ENCODE measurements at places on chromosomes 6 and 20.

- no peak for DNase-seq
Measured at GRCh38 chr6:18263418-18264218, 712 bp downstream of the DEK start.

DNA sequence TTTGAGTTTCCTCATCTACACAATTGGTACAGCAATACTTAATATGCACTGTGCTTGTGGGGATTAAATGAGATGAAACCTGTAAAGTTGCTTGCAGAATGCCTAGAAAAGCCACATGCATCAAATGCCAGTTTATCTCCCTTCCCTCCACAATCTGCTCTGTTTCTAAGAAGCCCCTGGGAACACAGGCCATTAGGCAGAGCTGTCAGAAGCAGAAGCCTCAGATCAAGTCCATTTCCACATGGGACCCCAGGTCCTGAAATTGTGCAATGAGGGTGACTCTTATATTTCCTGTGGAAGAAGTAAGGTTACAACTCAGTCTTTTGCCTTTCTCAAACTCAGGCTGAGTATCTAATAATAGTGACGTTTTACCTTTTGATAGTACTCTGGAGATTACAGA lies 737.4 kb downstream of the KIF16B start:
- DNase-seq, result no peak

- no peak for DNase-seq
Measured at GRCh38 chr20:55205665-55206064, 730.3 kb downstream of the DOK5 start.

DNA sequence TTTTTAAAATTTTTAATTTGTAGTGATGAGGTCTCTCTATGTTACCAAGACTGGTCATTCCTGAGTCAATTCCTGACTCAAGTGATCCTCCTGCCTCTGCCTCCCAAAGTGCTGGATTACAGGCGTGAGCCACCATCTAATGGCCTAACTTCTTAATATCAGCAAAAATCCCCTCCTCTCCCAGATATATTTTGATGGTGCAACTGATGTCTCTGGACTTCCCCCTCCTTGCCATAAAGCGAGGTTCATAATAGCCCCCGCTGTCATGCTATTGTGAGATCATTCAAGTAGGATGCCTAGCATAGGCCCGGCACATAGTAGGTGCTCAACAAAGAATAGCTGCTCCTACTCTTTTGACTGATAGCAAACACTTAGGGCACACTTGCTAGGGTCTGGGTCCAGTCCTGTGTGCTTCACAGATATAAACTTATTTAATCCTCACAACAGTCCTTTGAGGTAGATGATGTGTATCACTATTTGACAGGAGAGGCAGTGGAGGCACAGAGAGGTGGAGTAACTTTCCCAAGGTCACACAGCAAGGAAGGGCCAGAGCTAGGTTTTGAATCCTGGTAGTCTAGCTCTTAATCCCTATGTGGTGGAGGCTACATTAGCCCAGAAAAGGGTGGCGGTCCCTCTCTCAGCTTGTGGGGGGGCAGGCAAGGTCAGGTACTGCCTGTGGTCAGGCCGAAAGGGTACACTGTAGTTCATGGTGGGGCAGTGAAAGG lies 14.6 kb downstream of the SRC start:
- DNase-seq, result no peak

DNA sequence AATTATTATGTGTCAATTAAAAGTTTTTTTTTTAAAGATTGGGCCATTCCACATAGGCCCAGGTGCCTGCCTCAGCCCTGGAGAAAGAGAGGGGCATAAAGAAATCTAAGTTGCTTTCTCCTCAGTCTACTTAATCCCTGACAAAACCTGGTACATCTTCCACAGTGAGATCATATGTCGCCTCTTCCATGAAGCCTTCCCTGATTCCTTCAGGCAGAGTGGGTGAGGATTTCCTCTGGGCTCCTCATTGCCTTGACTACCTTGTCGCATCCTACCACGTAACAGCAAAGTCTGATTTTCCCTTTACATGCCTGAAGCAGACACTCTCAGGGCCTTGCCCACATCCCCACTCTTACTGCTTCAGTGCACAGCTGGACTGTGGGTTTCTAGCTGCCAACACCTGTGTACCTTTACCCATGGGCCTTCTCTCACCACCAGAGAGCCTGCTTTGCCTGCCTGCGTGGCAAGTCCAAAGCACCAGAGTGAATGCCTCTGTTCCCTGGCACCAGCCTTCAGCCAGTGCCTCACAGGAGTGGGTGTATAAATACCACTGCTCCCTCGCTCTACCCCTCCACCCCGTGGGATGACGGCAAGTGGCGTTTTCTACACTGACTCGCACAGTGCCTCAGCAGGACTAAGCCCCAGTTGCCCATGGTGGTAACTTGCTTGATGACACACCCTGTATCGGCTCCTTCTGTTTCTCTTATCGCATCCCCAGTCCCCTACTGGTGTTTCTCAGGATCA lies 68.0 kb downstream of the EYA2 start:
- no peak for DNase-seq

DNA sequence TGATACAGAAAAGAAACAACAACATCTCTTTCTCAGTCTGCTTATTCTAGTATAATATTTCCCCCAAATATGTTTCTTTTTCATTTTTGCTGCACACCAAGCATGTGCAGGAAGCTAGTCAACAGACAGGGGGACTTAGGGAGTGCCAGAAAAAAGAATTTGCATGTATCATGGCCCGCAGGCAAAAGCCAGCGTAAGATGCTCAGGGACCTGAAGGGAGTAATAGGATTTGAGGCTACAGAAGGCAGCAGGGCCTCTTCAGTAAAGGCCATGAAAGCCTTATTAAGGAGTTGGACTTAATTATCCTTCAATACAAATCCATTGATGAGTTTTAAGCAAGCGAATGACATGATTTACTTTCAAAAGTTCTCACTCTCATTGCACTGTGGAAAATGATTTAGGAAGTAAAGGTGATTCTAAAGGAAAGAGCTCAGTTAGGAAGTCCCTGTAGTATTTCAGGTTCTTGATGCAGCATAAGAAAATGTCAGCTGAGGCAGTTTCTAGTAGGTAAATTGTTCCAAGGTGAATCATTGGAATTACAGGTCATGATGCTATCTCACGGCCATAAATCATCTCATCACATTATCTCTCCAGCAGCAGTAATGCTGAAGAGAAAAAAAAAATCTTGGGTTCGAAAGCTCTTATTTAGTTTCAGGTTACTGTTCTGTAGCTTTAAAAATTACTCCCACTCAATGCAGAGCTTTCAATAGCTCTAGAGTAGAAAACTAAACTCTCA lies 94.8 kb downstream of the PTCHD4 start:
- DNase-seq, result no peak

DNA sequence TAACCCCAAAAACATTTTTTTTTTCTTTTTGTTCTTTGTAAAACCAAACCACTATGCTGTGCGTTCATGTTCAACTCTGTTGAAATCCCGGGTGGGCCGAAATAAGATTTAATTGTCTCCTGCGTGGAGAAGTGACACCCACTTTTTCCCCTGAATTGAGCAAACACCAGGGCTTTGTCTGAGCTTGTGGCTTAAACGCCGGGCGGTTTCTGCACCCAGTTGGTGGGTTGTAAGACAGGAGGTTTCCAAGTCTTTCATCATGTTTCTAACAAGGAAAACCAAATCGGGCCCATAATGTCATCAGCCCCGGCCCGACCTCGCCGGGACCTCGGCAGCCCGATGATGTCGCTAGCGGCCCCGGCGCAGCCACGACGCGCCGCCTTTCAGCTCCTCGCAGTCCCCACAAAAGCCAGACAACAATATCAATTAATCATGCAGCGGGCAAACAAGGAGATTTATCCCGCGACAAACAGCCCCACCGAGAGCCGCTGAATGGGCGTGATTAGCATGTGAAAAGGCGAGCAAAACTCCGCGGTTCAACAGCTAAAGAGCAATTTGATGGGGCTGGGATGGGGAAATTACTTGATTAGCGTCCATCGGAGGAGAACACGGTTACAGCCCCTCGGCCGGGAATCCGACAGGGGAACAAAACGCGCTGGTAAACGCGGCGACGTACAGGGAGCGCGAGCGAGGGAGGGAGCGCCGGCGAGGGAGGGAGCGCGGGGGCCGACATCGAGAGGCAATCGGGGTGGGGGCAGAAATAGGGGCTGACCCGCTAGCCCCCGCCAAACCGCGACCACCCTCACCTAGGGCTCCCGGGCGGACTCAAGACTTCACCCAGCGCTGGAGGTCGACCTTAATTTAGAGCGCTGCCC lies 5.3 kb downstream of the LINC00237 start:
- DNase-seq, result no peak

GRCh38 chr6:122619309-122619708 lies 9.1 kb downstream of the PKIB start:
- DNase-seq, result no peak

DNA sequence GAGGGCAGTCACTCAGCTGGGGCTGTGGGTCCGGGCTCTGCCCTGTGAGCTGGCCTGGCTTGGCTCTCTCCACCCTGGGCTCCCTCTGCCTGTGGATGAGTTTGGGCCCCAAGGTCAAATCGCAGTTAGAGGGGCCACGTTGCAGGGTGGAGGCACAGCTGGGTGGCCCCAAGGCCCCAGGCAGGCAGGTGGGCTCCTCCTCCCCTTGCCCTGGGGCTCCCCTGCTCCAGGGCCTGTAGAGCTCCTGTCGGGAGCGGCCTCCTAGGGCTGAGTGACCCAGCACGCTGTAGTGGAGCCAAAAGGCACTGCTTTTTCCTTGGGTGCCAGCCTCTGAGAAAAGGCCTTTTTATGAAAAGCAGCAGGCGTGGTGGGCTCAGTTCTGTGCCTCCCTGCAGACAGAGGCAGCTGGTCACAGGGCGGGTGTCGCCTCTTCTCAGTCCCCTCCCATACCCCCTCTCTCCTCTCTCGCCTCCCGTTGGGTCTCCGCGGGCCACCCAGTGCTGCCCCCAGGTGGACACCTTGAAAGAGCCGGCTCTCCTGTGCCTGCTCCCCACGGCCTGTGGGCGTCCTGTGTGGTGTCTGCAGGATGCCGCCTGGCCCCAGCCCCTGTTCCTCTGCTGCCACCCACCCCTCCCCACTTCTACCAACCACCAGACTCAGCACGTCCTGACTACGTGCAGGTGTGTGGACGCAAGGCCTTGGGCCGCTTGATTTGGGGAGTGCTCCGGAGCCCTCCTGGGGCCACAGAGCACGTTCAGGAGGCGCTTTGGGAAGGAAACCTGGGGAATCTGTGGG lies 13.2 kb downstream of the SS18L1 start:
- DNase-seq, result peak; percentile 62

DNA sequence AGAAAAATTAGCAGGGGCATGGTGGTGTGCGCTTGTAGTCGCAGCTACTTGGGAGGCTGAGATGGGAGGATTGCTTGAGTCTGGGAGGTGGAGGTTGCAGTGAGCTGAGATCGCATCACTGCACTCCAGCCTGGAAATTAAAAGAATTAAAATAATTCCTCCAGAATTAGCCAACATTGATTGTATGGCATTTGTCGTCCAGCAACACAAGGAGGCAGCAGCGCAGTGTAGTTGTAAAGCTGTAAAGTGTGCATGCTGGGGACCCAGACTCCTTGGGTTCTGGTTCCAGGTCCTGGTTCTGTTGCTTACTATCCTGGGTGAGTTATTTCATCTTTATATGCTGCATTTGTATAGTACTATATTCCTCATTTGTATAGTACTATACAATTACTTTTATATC lies 41.4 kb downstream of the PEX7 start:
- no peak for DNase-seq

GRCh38 chr6:4743062-4743461 lies 33.1 kb upstream of the CDYL start:
- no peak for DNase-seq

- no peak for DNase-seq
Measured at GRCh38 chr6:118678866-118679265, 27.5 kb upstream of the CEP85L start.

DNA sequence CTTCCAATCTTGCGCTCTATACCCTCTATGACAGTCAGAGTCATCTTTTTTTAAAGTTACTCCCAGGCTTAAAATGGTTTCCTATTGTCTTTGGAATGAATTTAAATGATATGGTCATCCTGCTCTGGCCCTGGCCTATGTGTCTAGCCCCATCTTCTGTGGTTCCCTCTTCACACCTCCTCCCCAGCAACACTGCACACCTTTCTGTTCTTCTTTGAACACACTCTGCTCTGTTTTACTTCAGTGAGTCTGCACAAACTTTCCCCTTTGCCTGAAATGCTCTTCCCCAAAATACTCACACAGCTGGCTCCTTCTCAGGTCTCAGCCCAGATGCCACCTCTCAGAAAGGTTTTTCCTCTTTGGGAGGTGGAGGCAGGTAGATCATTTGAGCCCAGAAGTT lies 132.7 kb downstream of the FYN start:
- no peak for DNase-seq

DNA sequence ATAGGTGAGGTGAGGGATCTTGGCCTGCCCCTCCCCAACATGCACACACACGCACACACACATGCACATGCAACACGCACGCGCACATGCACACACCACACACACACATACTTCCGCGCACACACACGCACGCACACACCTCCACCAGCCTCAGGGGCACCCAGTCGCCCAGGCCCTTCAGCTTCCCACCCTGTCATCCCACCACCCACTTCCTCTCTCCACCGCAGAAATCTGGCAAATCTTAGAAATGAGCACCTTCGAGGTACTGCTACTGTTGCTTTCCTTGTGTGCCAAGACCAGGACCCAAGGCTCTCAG lies 1.2 kb downstream of the SPDEF start:
- no peak for DNase-seq

- DNase-seq, result no peak
Measured at GRCh38 chr6:53090576-53090975, 25.4 kb downstream of the FBXO9 start.

- DNase-seq, result no peak
Measured at GRCh38 chr6:124119596-124119995, 315.9 kb downstream of the NKAIN2 start.

GRCh38 chr20:34068001-34068400 lies 44.0 kb downstream of the EIF2S2 start:
- no peak for DNase-seq

GRCh38 chr6:33391922-33392594 lies 435 bp downstream of the KIFC1 start:
- no peak for DNase-seq

- no peak for DNase-seq
Measured at GRCh38 chr6:129598244-129599187, 111.5 kb downstream of the ARHGAP18 start.

- DNase-seq, result no peak
Measured at GRCh38 chr6:70028926-70029325, 162.6 kb downstream of the COL19A1 start.

- DNase-seq, result no peak
Measured at GRCh38 chr6:33975661-33976436, 170.0 kb downstream of the GRM4 start.

GRCh38 chr20:63839620-63840019 lies 8.6 kb upstream of the ZBTB46 start:
- DNase-seq, result no peak

Measured in mucosa of descending colon (tissue), 3 donors.